ENCODE measurements at places on chromosomes 6 and 20. TPM values are rescaled to one million over a fixed set of nuclear protein-coding genes. Genes with fewer than 3 reads are reported as not detected.

The CLVS2 gene
- total RNA-seq, result 0.08 TPM

The C20orf202 gene
- 0.32 TPM for total RNA-seq

- no peak overlapping the region for H3K4me3 ChIP-seq
- no peak for DNase-seq
- H3K36me3 ChIP-seq, result no peaks in the 10 kb centered on the region
- no peaks in the 10 kb centered on the region for H3K27me3 ChIP-seq
- H3K4me1 ChIP-seq, result no peaks in the 10 kb centered on the region
- H3K27ac ChIP-seq, result no peak overlapping the region
These were observed 21.4 kb upstream of the TENT5A start for GRCh38 chr6:81773887-81774286.

DNA sequence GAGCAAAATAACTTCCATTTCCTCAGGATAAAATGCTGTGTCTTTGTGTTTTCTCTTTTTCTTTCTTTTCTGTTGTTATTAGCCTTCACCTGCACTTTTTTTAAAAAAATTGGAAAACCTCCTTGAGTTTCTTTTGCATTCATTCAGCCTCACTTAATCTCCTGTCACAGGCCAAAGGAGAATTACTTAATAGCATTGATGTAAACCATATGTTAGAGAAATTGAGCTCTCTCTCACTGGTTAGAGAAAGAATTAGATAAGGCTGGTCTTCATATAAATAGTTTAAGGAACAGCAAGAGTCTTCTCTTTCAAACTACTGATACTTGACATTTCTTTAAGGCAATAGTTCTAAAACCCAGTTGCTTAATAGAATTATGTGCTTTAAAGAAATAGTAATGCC, 564.2 kb downstream of the TFAP2B start:
- H3K27me3 ChIP-seq, result no peaks in the 10 kb centered on the region
- no peak for DNase-seq
- no peaks in the 10 kb centered on the region for H3K4me1 ChIP-seq
- no peak overlapping the region for H3K4me3 ChIP-seq

DNA sequence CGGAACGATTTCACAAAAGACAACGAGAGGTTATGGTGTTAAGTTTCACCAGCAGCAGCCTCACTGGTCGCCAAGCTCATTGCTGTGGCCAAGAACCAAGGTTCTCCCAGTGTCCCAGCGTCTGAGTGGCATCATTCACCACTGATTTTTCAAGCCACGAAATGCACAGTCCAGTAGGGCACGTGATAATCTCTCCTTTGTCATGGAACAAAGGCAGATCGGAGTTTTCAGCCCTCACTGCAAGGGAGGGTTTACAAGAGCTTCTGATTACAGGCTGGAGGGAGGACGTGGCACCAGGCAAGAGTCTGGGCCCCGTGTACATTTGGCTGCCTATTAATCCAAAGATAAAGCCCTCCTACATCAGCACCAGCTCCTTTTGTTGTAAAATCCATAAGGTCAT, 2.0 kb downstream of the CD24 start:
- no peak for DNase-seq
- no peak overlapping the region for H3K27ac ChIP-seq
- H3K4me3 ChIP-seq, result no peak overlapping the region
- peaks cover 12% of the 10 kb centered on the region for H3K4me1 ChIP-seq
- peaks cover 12% of the 10 kb centered on the region for H3K27me3 ChIP-seq

DNA sequence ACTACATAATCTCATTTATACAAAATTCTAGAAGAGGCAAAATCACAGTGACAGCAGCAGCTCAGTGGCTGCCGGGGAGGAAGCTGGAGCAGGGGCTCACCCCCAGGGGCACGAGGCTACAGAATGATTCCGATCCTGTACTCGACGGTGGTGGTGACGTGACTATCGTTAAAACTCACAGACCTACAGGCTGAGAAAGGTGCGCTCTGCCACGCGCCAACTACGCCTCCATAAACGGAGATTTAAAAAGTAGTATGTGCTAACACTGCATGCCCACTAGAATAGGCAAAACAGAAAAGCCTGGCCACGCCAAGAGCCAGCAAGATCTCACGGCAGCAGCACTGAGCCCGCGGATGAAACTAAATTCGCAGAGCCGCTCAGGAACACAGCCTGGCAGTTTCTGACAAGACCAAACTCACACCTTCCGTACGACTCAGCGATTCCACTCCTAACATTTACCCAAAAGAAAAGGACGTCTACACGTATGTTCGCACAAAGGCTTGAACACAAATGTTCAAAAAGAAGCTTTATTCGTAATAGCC, 25.2 kb downstream of the TAF4 start:
- no peaks in the 10 kb centered on the region for H3K36me3 ChIP-seq
- no peak for DNase-seq
- H3K27ac ChIP-seq, result no peak overlapping the region
- no peak overlapping the region for H3K4me3 ChIP-seq
- peaks cover 11% of the 10 kb centered on the region for H3K4me1 ChIP-seq

- peaks cover 40% of the 10 kb centered on the region for H3K4me1 ChIP-seq
- no peaks in the 10 kb centered on the region for H3K36me3 ChIP-seq
- peak; percentile 31 for DNase-seq
- H3K27me3 ChIP-seq, result no peaks in the 10 kb centered on the region
These were observed 556 bp upstream of the SCAF8 start for GRCh38 chr6:154732538-154733182.

Measured in psoas muscle (tissue), 8 donors.